ENCODE measurements at places on chromosomes 5 and 9.

DNA sequence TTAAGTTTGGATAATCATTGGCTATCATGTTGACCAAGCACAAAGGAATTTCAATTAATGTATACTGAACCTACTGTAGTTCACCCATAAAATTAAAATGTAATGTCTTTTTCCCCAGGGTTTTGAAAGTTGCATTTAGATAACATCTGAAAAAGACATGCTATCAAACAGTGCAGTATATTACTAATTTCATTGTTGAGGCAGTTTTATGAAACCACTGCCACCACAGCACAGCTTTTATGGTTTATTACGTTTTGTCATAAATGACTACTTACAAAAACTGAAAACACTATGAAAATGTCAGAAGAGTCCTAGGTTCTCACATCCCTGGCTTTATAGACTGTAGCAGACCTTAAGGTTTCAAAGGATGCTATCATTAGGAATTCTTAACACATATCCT, 32.0 kb upstream of the HAPLN1 start:
- DNase-seq: no peak

DNA sequence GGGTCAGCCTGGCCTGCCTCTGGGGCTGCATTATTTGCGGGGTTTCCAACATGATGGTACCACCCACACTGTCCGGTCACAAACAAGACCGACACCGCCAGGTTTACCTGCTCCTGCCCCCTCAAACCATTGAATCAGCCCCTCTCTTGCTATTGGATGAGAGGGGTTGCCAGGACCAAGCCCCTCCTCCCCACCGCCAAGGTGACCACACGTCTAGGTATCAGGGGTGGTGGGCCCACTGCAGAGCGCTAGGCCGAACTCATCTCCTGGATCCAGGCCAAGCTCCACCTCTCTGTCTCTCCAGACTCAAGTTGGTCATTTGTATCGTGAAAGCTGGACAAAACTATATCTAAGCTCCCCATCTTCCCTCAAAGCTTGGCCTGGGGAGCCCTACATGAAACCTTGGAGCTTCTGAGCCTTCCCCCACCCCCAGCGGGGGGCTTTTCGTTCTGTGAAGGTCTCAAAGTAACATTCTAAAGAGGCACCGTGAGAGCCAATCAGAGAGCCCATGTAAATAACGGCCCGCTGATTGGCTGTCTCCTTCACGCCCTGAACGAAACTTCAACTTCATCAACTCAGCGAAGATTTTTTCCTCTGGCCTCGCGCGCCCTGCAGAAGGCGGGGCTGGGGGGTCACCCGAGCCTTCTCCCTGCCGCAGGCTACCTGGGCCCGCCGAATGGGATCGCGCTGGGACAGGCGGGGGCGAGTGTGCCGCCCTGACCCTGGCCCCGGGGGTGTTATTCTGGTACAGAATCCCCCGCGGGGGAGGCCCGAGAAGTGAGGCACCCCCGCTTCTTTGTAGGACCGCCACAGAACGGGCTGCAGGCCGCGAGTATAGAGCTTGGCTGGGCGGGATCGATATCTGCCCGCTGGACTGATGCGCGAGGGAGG, 49.6 kb upstream of the PSD2 start:
- peak; percentile 37 for DNase-seq

GRCh38 chr9:99391937-99392594, 170.0 kb downstream of the SEC61B start:
- no peak for DNase-seq

- DNase-seq: no peak
Measured at GRCh38 chr5:66680804-66681203, 84.6 kb downstream of the MAST4 start.

DNA sequence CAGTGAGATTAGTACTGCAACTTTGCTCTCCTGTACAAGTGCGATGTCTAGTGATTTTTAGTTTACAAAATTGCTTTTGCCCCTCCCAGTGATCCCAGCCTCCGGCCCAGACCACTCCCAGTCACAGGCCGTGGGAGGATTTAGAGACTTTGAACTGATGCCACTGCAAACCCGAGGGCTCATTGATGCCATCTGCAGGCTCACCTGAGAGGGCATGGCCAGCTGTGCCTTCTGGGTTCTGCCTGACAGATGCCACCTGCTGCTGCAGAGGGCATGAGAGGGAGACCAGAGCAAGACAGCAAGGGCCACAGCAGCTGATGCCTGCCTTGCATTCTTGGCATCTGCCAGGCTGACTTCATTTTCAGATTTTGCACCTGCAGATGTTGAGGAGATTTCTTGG, 593.8 kb downstream of the CDK5RAP2 start:
- no peak for DNase-seq

- peak; percentile 52 for DNase-seq
Measured at GRCh38 chr9:129586245-129586644, 34.7 kb downstream of the C9orf50 start.

- DNase-seq: no peak
Measured at GRCh38 chr5:128254789-128255188, 171.2 kb downstream of the SLC12A2 start.

- DNase-seq: no peak
Measured at GRCh38 chr9:82600536-82601292, 462.2 kb downstream of the RASEF start.

DNA sequence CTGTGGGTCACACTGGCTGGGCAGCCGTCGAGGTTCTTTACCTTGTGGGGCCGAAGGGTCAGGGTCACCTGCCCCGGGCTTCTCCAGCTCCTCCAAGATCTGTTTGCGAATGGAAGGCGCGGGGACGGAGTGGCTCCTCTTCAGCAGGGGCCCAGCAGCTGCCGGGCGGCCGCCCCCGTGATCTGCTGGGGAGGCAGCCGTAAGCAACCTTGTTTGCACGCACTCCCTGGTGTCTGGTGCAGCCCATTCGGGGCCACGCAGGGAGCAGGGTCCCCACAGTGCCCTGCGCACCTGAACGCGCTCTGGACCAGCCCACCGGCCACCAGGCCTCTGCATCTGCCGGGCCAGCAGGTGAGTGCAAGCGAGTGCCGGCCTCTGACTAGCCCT, 34.9 kb downstream of the PNPLA7 start:
- DNase-seq: no peak

- no peak for DNase-seq
Measured at GRCh38 chr9:98251551-98251950, 3.9 kb downstream of the TBC1D2 start.

DNA sequence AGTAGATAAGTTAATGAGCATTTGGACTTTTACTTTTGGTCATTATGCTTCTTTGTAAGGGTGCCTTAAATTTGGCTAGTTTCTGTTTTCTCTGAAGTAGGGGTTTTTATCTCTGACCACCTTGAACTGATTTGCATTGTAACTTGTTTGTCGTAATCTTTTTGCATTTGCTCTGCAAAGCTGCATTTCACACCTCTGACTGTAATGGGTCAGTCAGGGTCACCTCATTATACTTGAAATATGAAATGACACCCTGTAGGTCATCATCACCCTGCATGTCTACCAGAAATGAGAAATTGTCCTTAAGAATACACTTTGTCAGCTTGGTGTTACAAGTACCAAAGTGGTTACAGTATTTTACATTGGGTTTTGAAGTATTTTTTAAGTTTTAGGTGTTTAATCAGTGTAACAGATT, 74.0 kb downstream of the KCNN2 start:
- DNase-seq: no peak

GRCh38 chr9:128276574-128277270, 646 bp downstream of the SWI5 start:
- DNase-seq: no peak

- no peak for DNase-seq
Measured at GRCh38 chr5:175535796-175536195, 57.4 kb downstream of the SFXN1 start.

DNA sequence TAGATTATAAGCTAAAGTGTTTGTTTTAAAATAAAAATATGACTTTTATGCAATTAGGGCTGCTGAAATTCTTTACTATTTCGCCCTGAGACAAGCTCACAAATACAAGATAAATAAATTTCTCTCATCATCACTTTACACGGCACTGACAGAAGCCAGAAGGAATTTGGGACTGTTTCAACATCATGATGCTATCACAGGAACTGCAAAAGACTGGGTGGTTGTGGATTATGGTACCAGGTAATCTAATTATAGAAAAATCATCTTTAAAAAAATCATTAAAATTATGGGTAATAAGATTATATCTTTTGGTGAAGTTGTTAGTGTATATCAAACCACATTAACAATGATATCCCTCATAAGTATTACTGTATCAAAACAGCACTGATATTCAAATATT, 95.0 kb downstream of the MAN2A1 start:
- no peak for DNase-seq

GRCh38 chr5:123868267-123868666, 356.3 kb downstream of the CSNK1G3 start:
- no peak for DNase-seq

DNA sequence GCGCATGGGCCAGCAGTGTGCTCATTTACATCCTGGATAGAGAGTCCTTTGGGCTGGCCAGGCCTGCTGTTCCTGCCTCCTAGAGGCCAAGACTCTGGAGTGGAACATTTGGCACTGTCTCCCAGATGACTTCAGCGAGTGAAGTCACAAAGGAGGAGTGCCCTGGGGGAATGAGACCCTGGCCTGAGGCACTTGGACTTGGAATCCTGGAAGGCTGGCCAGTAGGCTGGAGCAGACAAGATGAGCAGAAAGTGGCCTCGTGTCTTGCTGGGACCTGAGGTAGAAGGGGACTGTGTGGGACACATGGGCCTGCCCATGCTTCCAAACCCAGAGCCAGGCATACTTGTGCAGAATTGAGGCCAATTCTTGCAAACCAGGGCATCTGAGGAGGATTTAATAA, at the start of gene TSSK1B:
Gene TSSK1B (minus strand): TSS at position 101 of the 400 bp plus-strand sequence. CDS start 150 bp downstream, outside the sequence.
- DNase-seq: no peak

- DNase-seq: no peak
Measured at GRCh38 chr9:132605387-132605786, 23.0 kb downstream of the BARHL1 start.

DNA sequence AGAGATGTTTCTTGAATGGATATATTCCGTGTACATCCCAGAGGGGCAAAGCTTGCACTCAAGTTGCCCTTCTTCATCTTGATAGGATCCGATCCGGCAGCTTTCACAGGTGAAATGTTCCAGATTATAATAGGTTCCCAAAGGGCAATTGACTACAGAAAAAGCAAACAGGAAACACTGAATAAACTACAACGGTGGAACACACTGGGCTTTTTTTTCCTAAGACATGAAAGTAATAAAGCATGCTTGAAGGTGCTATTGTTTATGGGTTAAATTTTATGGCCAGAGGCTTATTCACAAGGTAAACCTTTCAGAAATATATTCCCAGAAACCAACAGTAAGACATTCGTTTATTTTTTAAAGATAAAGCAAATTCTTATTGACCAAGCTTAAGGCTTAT, 110.6 kb downstream of the SVEP1 start:
- DNase-seq: no peak

DNA sequence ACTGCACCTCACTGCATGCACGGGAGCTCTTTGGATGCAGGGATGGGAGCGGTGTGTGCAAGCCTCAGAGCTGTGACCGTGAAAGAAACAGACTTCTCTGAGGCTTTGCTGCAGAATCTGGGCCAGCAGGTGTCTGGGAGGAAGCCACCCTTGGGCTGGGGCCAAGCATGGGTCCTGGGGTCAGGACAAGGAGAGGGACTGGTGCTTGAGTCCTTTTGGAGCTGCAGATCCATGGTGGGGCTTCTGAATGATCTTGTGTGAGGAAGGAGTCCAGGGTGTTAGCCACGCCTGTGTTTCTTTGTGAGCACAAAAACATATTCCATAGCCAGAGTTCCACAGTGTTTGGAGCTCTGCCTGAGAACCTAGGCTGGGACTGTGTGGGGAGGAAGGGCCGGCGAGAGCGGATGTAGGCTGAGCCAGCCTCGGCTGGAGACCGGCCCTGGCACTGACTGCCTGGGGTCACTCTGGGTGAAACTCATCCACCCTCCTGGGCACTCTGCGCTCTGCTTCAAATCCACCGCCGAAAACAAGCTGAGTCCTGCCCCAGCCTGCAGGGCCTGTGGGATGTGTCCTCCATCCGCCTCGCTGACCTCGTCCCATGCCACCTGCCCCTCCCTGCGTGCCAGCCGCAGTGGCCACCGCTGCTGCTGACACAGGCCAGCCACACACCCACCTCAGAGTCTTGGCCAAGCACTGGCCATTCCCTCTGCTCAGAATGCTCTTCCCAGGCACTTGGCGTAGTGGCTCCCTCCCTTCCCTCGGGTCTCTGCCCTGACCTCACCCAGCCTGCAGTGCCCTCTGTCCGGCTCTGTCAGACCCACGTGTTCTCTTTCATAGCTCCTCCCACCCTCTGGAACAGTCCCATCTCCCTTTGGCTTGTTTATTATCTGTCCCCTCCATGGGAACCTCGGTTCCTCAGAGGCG, 26.7 kb downstream of the ERGIC1 start:
- DNase-seq: no peak

DNA sequence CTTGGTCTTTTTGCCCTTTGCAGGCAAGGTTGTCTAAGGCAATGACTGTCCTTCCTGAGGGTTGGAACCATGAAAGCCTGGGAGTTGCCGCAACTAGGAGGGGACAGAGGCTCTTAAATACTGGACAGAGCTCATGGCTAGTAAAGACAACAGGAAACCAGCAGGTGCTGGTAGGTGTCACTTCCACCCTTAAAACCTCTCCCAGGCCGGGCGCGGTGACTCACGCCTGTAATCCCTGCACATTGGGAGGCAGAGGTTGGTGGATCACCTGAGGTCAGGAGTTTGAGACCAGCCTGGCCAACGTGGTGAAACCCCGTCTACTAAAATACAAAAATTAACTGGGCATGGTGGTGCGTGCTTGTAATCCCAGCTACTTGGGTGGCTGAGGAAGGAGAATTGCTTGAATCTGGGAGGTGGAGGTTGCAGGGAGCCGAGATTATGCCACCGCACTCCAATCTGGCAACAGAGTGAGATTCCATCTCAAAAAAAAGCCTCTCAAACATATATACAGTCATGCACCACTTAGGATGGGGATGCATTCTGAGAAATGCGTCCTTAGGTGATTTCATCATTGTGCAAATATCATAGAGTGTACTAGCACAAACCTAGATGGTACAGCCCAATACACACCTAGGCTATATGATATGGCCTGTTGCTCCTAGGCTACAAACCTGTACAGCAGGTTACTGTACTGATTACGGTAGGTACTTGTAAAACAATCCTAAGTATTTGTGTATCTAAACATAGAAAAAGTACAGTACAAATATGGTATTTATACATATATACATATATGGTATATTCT, 102.7 kb downstream of the HSPA4 start:
- no peak for DNase-seq

GRCh38 chr5:43294226-43294625, 19.0 kb downstream of the HMGCS1 start:
- DNase-seq: no peak

DNA sequence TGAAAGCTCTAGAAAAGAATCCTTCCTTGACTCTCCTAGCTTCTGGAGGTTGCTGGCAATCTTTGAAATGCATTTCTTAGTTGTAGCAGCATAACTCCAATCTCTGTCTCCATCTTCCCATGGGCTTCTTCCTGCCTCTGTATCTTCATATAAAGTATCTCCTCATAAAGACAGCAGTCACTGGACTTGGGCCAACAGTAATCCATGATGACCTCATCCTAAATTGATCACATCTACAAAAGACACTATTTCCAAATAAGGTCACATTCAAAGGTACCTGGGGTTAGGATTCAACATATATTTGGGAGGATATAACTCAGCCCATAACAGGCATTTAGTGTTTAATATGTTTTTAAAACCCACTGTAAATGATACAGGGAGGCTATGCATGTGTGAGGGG, 123.3 kb downstream of the MLLT3 start:
- DNase-seq: no peak

All from Jurkat, Clone E6-1 (cell line).